Panc1 (cell line): ENCODE measurements at places on chromosomes 5 and 9. TPM values are rescaled to one million over a fixed set of nuclear protein-coding genes. Genes with fewer than 3 reads are reported as not detected.

RNF145 gene
- 81.8 TPM for total RNA-seq

TBC1D9B gene
- 131 TPM for total RNA-seq

ACO1 gene
- total RNA-seq = 49.3 TPM

CDC20B gene
- total RNA-seq = 0.08 TPM

RNF183 gene
- total RNA-seq = not detected

FOXD4L4 gene
- total RNA-seq = 0.10 TPM

PCDHGB3 gene
- 0.49 TPM for total RNA-seq

SUSD3 gene
- 5.0 TPM for total RNA-seq

DOCK2 gene
- total RNA-seq = 1.4 TPM

BARHL1 gene
- total RNA-seq = not detected

APBA1 gene
- 0.05 TPM for total RNA-seq

OTP gene
- total RNA-seq = 0.05 TPM
